Bronchial epithelial cell (primary cell): ENCODE measurements at places on chromosomes 2 and 18.

- DNase-seq, result no peak
Observed at GRCh38 chr2:8518979-8519668, 162.7 kb upstream of the ID2 start.

DNA sequence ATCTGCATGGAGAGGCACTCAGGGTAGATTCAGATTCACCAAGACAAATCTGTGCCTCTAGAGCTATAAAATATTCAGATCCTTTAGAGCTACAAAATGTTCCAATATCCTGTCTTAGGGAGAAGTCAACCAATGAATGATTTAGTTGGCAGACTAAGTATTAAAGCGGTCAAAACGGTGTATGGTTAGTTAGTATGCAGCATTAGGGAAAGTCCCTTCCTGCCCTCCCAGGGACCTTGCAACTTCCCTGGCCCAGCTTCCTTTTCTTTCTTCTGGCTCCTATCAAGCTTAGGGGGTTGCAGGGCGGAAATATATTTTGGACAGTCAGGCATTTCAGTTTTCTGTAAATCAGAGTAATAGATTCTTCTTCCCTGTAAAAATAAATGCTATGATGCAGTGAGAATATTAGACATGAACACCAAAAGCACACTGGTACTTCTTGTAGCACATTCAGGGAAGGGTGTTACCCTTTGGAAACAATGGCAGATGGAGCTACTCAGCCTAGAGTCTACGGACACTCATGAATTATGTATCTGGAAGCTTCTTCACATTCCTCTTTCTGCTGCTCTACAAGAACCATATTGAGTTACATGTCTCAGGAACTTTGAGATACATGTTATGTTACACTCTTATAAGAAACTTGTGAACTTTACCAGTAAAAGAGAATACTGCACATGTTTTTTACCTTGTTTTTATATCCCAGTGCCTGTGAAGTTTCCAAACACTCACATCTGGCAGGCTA lies 45.7 kb downstream of the CCDC93 start:
- DNase-seq, result no peak

DNA sequence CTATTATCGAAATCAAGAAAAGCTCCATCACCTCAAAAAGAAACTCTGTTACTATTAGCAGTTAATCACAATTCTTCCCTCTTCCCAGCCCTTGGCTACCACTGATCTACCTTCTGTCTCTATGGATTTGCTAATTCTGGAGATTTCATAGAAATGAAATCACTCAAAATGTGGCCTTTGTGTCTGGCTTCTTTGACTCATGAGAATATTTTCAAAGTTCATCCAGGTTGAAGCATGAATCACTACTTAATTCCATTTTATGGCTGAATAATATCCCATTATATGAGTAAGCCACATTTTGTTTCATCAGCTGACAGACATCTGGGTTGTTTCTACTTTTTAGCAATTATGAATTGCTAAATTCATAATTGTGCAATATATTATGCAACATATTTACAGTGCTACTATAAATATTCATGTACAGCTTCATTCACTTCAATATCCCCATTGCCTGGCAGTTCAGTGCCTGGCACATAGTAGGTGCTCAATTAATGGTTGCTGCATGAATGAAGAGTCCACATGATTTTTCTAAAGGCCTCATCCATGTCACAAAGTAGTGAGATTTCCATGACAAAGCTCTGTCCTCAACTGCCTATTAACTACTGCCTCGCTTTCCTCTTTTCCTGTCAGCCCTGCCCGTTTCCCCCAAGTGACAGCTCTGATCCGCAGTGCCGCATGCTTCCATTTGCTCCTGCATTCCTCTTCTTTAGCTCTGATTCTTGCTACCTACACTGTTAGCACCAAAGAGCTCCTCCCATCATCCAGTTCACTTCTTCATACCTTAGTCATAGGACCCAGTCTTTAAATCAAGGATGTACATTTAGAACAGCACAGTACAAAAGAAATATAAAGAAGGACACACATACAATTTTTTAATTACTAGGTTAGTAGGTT lies 32.8 kb downstream of the CCDC93 start:
- DNase-seq, result peak; percentile 99

DNA sequence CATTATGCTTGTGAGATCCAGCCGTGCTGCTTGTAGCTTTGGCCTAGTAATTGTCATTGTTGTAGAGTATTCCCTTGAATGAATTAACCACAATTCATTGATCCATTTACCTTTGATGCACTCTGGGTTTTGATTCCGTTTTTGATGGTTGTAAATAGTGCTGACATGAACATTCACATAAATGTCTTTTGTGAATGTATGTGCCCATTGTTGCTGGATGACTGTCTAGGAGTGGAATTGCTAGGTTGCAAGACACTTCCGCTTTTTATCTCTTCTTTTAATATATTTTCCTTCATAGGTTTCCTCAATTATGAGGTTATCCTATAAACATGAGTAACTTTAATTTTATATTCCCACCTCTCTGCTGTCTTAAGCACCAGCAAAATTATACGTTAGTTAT lies 104.8 kb upstream of the CCDC68 start:
- no peak for DNase-seq

GRCh38 chr2:226074391-226074790 lies 674.9 kb downstream of the NYAP2 start:
- no peak for DNase-seq

- DNase-seq, result peak; percentile 18
Observed at GRCh38 chr2:18046558-18047212, 168.2 kb downstream of the KCNS3 start.

DNA sequence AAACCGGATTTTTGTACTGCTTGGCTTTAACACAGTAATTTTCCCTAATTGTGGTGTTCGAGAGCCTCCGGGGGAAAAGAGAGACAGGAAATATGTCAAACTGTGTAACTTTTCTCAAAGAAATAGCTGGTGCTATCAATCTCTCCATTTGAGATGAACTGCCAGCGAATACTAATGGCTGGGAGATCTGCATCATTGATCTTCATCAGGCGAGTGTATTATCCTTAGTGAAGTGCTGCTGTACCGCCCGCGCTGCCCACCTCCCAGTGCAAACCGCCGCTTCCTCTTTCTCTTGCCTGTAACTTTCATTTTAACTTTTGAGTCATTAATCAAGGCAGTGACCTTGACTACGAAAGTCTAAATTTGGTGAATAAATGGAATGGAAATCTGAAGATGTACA lies 246.1 kb upstream of the ST6GAL2 start:
- no peak for DNase-seq

DNA sequence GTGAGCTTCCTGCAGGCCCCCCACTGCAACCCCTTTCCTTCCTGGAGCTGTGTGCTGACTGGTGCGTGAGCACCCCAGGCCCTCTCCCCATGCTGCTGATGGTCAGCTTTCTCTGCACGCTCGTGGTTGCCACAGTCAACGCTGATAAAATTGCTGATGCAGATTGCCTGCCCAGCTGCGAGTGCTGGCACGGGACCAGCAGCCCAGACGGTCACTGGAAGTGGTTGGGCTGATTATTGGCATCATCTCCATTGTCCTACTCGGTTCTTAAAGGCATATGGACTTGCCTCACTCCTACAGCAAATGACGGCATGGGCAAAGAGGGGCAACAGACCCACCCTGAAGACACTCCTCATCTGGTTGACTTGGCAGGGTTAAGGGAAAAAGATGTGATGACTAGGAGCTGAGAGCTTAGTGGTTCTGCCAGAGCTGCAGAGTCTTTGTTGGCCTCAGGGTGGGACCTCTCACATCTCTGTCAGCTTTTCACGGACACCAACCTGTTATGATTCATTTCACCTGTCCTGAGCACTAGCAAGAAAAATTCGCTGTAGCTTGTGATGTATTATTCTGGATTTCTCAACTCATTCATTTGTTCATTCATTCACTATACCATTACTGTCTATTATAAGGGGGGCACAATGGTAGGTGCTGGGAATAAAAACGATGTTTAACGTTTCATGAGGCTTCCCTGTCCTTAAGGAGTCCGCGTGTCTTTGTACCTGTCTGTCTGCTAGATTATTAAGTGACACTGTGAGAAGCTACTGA lies 38.4 kb downstream of the PAX8 start:
- peak; percentile 99 for DNase-seq

- no peak for DNase-seq
Observed at GRCh38 chr2:30232801-30233130, 1.4 kb downstream of the LBH start.

DNA sequence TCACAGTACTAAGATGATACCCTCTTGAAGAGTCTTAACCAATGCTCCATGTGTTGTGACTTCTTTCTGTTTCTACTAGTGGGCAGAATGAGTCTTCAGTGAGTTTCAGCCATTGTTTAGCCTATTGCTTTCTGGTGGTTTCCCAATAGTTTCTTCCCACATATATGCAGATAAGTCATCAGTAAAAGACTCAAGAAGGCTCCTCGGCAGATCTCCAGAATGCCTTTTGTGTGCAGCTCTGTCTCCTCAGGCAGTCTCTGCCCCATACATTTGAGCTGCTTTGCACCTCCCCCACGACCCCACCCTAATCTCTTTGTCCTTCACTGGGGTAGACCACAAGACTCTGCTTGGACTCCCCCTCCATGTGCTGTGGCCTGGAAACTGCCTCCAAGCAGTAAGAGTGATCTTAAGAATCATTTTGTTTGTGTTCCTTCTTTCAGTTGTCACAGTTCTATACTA lies 71.6 kb upstream of the CHRNA1 start:
- DNase-seq, result peak; percentile 84

DNA sequence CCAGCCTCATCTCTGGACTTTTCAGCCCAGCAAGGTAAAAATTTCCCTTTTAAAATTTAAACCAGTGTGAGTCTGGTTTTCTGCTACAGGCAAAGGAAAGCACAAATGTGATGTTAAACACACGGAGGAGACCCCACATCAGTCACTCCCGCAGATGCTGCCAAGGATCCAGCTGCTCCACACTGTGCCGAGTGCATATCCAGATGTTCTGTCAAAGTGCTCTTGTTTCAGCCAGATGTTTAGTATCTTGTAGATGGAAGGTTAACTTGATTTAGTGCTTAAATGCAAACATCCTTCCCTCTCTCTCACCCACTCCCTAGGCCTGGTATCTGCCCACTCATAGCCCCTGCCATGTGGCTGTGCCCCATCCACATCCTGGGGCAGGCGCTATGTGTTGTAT lies 15.8 kb upstream of the ATOH8 start:
- no peak for DNase-seq

DNA sequence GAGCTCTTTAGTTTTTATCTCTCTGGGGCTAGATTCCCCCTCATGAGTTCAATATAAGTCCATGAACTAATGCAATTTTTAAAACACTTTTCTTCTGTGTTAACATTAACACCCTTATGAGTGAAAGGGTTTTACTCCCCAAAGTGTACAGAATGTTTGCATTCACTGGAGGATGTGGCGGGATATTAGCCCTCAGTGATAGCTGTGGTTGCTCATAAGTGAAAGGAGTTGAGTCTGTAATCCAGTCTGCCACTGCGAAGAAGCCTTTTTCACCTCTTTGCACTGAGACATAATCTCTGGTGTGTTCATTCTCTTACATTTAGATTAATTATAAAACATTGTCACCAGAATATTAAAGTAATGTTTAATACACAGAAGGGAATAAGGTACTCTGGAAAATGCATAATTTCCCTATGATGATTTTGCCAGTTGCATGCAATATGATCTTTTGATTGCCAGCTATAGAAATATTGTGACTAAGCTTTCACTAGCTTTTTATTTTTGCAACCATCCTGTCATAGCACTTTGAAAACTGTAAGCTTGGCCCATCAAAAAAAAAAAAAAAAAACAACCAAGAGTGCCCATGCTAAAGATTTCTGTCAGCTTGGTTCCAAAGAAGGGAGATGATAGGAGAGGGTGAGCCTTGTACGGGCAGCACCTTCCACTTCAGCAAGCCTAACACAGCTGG lies 113.2 kb downstream of the BCL11A start:
- DNase-seq, result no peak

- DNase-seq, result no peak
Observed at GRCh38 chr18:8468921-8469335, 140.3 kb upstream of the RAB12 start.

GRCh38 chr2:53874401-53874950 lies 14.7 kb upstream of the GPR75 start:
- DNase-seq, result no peak

DNA sequence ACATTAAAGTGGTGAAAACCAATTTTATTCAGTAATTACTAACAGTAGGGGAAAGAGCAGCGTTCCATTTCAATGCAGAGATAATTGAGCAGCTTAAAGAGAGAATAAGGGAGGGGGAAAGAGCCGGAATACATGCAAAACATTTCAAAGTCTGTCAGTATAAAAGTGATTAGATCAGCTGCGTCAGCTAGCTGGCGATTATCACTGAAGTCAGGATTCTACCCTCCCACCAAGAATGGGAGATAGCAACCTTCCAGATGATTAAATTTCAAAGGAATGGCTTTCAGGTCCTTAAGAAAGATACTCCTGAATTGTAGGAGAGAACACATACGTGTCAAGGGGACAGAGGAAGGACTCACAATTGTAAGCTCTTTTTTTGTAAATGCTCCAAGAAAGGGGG lies 2.7 kb upstream of the ZC3H6 start:
- DNase-seq, result no peak

- no peak for DNase-seq
Observed at GRCh38 chr2:170533156-170533555, 182.0 kb upstream of the SP5 start.

DNA sequence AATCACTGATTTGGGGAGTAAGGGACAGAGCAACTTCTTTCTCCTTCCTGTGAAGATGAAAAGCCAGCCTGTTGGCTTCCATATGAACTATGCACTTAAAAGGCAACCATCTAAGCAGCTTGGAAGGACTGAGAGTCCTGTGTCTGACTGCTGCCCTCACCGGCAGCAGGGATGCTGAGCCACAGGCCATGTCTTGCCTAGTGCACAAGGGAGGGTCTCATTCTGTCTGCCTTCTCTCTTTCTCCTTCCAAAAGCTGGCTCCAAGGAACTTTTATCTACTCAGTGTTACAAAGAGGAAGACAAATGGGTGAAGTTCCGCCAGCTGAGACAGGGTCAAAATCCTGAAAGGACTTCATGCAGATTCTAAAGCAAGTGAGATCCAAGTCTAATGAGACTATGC lies 146.3 kb downstream of the MTCL1 start:
- DNase-seq, result no peak

GRCh38 chr18:25737710-25738311 lies 352.6 kb downstream of the SS18 start:
- DNase-seq, result no peak

- DNase-seq, result peak; percentile 80
Observed at GRCh38 chr2:119849838-119850565, 90.3 kb downstream of the PTPN4 start.

DNA sequence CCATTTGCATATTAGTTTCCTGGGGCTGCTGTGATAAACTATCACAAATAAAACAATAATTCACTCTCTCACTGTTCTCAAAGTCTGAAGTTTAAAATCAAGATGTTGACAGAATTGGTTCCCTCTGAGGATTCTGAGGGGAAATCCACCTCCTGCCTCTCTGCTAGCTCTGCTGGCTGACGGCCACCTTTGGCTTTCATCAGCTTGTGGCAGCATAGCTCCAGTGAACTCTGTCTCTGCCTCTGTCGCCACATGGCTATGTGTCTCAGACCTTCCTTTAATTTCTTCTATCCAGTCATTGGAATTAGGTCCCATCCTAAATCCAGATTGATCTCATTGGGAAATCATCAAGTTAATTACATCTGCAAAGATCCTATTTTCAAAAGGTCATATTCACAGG lies 38.9 kb upstream of the TRIM43 start:
- DNase-seq, result no peak

- no peak for DNase-seq
Observed at GRCh38 chr18:42268798-42269197, 313.8 kb downstream of the PIK3C3 start.

GRCh38 chr2:182499706-182500470 lies 73.1 kb upstream of the PDE1A start:
- no peak for DNase-seq
